ENCODE measurements at places on chromosomes 11 and 22.

DNA sequence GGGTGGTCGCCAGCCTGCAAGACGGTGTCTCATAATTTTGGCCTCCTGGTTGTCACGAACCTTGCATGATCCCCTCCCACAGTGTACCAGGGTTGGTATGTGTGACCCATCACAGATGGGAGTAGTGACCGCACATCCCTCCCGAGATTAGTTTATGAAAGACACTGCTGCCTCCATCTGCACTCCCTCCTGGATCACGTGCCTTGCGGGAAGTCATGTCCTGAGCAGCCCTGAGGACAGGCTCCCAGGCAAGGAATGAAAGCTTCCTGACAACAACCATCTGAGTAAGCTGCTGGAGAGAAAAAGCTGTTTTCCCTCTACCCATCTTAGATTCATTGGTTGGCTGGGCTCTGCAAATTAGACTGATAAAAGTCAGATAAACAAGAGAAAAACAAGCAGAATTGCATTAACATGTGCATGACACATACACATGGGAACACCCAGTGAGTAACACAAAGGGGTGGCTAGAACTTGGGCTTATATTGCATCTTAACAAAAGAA, 14.4 kb upstream of the PAMR1 start:
- DNase-seq, result peak; percentile 73

GRCh38 chr11:76857781-76858410, 2.8 kb upstream of the ACER3 start:
- no peak for DNase-seq

DNA sequence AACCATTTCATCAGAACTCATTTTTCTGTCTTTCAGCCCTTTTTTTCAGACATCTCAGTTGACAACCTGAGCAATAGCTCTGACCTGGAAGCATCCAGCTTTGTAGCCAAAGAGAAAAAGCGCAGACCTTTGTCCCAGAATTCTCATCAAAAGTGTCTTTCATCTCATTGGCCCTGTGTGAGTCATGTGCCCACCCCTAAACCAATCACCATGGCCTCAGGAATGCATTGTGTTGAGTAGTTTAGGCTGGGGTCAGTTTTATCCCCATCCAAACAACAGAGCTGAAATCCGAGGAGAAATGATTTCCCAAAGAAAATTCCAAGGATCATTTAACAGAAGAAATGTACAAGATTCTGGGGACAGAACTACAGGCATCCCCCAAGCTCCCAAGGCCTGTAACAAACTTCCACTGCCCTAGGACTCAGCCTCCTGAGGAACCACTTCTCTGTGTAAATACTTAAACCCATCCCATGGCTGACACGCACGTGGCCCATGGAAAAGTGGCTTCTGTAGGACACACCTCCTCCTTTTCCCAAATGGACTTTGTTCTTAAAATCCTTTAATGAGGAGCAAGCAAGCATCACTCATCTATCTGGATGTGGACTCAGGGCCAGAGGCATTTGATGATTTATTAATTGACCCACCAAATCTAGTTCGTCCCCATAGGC, 429.0 kb downstream of the SOX6 start:
- DNase-seq, result peak; percentile 18

DNA sequence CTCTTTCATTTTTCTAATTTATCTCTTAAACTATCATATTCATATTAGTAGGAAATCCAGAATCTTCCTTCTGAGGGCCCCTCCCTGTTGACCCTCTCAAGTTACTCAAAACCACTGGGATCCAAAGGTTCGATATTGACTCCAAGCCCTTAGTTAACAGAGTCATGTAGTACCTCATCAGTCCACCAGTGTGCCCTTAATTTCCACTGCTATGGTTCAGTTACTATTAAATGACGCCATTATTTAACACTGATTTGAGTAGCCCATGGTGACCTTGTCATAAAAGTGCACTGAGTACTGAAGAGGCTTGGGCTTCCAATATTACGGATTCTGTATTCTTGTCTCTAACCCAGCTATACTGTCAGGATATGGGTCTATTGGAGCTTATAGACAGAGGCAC, 91.9 kb upstream of the MS4A8 start:
- DNase-seq, result no peak

- DNase-seq, result no peak
Observed at GRCh38 chr11:33645686-33646085, 54.9 kb downstream of the C11orf91 start.

DNA sequence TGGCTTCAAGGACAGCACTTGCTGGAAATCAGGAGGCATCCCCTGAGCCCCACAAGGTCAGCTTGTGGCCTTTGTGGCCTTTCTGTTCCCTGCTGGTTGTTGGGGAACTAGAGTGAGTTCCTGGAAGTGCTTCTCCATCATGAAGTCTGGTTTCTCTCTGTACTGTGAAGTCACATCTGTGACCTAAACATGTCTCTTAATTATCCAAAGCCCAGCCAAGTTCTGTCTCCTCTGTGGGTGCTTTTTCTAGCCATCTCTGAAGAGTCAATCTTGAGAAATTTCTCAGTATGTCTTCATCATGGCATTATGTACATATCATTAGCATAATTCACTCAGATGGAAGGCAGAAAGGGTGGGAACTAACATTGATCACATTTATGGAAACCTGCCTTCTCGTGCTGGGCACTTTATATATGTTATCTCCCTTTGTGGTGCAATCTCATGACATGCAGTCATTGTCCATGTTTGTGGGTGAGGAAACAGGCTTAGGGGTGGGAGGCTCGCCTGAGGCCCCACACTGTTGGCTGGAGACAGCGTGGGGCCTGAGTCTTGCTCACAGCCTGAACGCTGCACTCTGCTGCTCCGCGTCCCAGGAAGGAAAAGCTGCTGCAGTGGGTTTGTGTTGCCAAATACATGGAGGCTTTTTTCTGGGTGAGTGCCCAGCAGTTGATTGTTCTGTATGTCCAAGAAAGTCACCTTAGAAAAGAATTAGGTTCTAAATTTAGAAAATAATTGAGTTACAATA, 24.6 kb downstream of the IGHMBP2 start:
- no peak for DNase-seq

- no peak for DNase-seq
Observed at GRCh38 chr22:31130873-31131272, 8.1 kb downstream of the INPP5J start.

DNA sequence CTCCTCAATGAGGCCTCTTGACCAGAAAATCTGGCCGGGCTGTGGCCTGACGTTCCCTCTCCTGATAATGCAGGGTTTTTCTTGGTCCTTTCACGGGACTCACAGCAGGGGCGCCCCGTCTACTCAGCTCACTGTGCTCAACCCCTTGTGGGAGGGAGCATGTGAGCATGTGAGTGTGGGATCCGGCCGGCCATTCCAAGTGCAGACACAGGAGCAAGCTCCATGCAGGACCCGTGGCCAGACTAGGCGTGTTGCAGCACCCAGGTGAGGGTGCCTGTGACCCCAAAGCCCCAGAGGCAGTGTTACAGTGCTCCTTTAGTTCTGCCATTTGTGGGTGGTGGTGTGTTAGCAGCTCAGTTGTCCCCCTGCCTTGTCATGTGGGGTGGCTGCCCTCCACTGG, 18.0 kb downstream of the DHCR7 start:
- no peak for DNase-seq

DNA sequence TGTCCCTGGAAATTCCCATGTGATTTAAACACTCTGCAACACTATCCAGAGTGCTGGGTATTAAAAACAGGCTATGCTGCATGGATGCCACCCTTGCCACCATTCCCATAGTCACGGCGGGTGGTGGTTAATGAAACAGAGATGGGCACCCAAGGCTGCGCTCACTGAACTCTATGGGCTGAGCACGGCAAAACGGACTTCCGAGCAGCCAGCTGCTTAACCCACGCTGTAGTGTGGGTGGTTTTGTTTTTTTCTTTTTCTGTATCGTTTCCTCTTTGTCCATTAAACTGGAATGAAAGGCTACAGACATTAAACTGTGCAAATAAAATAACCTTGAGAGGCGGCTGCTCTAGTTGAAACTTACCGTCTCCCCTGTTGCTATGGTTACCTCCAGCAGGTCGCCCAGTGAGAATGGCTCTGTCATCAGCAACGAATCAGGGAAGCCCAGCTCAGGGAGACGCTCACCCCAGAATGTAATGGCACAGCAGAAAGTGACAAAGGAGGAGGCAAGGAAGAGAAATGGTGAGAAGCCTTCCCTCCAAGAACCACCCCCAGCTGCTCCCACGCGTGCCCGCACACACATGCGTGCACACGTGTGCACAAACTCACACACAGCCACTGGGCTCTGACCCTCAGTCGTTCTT, 102.1 kb downstream of the C11orf91 start:
- no peak for DNase-seq

Measured in ureter (tissue), 1 donor.